ENCODE measurements at places on chromosomes 11 and 22.

GRCh38 chr11:75626889-75627529 is 41.8 kb downstream of the MAP6 start:
- DNase-seq: no peak

DNA sequence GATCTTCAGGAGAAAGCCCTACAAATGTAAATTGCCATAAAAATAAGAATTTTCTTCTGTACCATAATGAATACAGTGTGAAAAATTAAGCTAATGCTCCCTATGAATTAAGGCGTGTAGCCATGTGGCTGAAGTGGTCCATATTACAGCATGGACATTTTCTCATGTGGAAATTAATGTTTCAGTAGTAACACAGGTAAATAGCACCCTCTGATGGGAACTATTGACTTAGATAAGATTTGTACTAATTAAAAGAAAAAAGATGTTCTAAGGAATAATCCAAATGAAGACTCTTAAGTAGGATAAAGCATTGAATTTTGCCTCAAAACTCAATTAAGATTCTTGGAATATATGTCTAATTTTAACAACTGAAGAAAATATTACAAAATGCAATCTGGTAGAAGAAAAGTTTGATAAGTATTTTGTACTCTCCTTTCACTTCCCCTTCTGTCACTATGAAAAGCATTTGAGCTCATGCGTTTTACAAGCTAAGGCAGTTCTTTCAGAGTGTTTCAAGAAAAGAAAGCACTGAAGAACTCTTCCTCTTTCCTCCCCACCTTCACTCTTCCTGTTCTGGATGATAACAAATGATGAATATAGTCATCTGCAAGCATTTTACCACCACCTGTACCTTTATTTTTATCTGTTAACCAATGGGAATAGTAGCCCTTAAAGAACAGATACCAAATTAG is 9.9 kb upstream of the OR8D2 start:
- DNase-seq: peak; percentile 14

- no peak for DNase-seq
Measured at GRCh38 chr11:17148536-17148935, 59.2 kb downstream of the PIK3C2A start.

- DNase-seq: no peak
Measured at GRCh38 chr11:64130618-64131017, 35.3 kb downstream of the MACROD1 start.

All from myocyte (in vitro differentiated cells).